ENCODE measurements at places on chromosomes 16 and 17. TPM values are rescaled to one million over a fixed set of nuclear protein-coding genes. Genes with fewer than 3 reads are reported as not detected.

- no peak for DNase-seq
Observed at GRCh38 chr16:75836347-75837010, 110.2 kb upstream of the CPHXL start.

- DNase-seq = no peak
Observed at GRCh38 chr16:57316390-57317017, 32.0 kb upstream of the PLLP start.

CBFA2T3 gene
- 8.6 TPM for total RNA-seq

KIF18B gene
- total RNA-seq = 1.8 TPM

CCL17 gene
- total RNA-seq = not detected

DNA sequence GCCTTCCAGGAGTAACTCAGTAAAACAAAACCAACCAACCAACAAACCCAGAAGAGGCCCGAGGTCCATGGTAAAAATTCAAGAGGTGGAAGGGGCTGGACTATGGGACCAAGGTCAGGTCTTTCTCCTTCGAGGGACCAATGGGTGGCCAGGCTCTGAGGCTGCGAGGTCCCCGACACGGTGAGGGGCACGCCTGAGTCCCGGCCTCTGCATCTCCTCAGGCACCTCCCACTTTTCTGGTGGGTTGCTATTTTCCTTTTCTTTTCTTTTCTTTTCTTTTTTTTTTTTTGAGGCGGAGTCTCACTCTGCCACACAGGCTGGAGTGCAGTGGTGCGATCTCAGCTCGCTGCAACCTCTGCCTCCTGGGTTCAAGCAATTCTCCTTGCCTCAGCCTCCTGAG, 18.0 kb downstream of the CD7 start:
- no peak for DNase-seq

CBX2 gene
- 4.2 TPM for total RNA-seq

DNA sequence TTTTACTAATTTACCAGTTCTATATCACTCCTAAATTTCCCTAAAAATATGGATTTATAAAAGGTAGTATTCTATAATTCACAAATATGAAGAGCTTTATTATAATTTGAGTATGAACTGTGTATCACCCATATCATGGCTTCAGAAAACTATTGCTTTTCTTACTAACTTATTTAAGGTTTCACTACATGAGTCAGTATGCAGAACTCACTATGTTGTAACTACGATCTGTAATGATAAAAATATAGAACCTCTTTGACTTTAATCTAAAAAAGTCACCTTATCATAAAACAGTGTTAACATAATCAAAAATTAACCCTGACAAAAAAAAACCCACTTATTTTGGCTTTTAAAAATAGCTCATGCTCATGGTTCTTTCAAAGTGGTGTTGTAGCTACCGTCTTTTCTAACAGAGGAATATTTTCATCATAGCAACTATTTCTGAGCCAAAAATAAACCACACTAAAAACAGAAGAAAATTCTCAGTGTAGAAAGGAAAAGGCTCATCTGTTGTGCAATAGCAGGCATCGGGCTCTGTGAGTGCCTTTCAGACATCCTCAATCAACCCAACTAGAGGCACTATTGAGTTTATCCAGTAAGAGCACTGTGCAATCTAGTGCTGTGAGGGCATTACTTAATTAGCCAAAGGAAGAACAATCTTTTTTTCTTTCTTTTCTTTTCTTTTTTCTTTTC, 42.1 kb downstream of the ITGAM start:
- no peak for DNase-seq

DNA sequence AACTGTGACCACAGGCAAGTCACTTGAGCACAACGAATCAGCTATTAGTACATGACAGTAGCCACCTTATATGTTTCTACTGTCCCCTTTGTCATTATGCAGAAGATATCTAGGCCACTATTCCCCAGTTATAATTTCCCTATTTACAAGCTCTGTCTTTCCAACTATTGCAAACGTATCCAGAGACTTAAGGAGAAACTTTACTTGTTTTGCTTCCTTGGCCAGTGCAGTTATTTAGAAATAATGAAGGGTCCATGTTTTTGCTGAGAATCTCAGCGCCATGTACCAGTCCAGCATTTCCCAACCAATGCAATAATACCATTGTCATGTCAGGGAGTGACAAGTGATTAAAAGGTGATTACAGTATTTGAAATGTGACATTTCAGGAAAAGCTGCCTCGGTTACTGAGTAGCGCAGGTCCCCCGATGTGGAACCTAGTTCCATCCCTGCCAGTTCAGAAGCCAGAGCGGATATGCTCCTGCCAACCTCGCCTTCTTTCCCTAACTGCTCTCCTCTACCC, 743 bp downstream of the ZNF624 start:
- DNase-seq = no peak

GRCh38 chr16:58118801-58119508, 10.2 kb downstream of the CFAP20 start:
- DNase-seq = no peak

GRCh38 chr17:63150994-63151464, 185.0 kb downstream of the TANC2 start:
- no peak for DNase-seq

DNA sequence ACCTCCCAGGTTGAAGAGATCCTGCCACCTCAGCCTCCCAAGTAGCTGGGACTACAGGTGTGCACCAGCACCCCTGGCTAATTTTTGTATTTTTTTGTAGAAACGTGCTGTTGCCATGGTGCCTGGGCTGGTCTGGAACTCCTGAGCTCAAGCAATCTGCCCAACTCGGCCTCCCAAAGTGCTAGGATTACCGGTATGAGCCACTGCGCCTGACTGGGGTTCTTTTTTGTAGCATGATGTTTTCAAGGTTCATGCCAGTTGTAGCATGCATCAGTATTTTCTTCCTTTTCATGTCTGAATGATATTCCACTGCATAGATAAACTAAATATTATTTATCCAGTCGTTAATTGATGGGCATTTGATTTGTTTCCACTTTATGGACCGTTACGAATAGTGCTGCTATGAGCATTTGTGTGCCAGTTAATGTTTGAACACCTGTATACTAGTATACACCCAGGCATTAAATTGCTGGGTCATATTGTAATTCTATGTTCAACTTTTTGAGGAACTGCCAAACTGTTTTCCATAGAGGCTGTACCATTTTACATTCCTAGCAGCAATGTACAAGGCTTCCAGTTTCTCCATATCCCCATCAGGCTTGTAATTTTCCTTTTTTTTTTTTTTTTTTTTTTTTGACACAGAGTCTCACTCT, 24.8 kb upstream of the CEP20 start:
- no peak for DNase-seq

GRCh38 chr16:9665851-9666271, 516.4 kb downstream of the GRIN2A start:
- no peak for DNase-seq

GRCh38 chr16:68179855-68180254, 56.1 kb downstream of the ESRP2 start:
- DNase-seq = no peak

CCDC144A gene
- total RNA-seq = 1.8 TPM

TRPV2 gene
- total RNA-seq = 10.3 TPM

GRAP gene
- 2.0 TPM for total RNA-seq

DNA sequence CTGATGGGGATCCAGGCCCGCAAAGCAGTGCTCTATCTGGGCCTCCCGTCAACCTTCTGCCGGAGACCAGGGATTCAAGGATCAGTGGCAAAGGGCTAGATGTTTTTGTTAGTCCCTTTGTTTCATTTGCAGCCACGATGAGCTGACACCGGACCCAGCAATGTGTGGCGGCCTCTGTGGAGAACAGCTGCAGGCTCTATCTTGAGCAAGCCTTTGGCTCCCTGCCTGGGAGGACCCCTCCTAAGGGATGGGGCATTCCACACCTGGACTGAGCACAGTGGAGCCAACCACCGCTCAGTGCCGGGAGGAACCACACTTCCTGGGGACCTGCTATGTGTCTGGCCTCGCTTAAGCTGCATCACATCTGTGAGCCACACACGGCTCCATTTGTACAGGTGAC, 215.8 kb downstream of the RBFOX3 start:
- no peak for DNase-seq

GRCh38 chr16:15643946-15644250, 944 bp upstream of the MARF1 start:
- no peak for DNase-seq
